Activated CD4-positive, alpha-beta T cell treated with anti-CD3 and anti-CD28 coated beads, Interleukin-2, amount 50 U/mL, for 48 hours (primary cell): ENCODE measurements at places on chromosomes 4 and X.

DNA sequence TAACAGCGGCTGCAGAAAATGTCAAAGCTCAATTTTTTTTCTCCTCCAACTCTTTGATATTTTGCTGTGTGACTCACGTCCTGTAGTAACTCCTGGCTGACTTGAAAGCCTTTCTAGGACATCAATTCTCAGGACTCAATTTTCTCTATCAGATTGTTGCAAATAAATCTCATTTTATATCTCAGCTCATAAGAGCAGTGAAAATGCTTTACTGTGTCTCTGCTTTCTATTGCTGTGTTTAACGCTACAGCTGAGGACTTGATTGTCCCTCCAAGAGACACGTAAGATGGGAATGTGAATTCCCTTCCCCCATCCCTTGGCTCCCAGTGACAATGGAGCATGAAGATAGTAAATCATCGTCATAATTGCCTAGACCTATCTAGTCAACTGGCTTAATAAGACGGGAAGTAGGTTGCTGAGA, 20.5 kb upstream of the CBR4 start:
- DNase-seq, result no peak

DNA sequence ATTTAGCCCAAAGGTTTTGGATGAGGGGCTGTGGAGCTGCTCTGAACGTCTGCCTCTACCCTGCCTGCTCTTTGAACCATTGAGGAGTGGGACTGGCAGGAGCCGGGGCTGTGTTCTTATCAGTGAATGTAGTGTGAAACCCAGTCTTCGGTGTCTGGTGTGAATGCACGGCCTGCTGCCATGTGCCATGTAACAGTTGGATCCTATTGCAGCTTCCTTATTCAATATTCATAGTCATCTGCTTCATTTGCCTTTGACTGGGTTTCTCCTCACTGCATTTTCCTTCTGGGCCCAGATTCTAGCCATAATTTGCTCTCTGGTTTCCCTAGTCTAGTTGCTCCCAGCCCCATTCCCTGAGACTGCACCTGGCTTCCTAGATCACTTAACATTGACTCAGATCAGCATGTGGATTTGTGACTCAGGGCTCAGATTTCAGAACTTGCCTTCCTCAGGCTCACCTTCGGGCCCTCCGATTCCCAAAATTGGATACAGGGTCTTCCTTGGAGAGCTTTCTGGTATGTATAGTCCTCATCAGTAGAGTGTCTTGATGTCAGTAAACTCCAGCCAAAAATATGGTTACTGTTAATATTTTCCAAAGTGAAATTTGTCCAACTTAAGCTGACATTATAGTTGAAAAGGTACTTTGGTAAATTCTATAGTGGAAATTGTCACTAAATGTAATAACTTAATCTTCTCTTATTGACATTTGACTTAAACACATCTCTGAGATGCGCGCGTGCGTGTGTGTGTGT, 94.0 kb upstream of the DDIT4L start:
- no peak for DNase-seq

DNA sequence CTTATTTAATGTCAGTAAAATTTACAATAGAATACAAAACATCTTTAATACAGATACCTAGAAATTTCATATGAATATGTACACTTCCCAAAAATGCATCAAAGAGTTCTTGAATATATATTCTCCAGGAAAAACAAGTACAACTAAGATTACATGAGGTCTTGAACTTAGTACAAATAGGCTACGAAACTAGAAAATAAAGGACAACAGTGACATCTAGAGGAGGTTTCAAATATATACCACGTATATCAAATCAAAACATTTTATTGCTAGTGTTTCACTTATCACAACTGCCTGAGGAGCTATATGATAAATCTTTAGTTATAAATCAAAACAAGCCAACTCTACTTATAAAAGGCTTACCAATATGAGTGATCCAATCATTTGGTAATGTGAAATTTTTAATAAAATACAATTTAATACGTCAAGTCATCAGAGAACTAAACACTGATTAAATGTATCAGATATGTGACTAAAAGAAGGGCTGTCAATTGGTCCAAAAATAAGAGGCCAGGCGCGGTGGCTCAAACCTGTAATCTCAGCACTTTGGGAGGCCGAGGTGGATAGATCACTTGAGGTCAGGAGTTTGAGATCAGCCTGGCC, 36.6 kb downstream of the ANAPC10 start:
- no peak for DNase-seq

GRCh38 chrX:4905576-4905975, 1192.1 kb upstream of the PRKX start:
- no peak for DNase-seq

DNA sequence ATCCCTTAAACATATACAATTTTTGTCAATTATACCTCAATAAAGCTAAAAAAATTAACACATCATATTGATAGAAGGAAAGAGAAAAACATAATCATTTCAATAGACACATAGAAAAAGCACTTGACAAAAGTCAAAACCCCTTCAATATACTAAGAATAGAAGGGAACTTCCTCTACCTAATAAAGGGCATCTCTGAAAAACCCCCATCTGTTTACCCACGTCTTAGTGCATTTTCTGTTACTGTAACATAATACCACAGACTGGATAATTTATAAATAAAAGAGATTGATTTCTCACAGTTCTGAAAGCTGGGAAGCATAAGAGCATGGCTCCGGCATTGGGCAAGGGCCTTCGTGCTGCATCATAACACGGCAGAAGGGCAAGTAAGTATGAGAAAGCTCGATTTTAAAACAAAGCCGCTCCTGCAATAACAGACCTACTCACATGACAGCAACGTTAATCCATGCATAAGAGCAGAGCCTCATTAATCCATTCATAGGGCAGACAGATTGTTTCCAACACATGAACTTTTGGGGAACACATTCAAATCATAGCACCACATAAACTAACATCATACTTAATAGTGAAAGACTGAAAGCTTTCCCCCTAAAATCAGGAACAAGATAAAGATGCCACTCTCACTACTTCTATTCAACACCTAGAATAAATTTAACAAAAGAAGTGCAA, 15.7 kb downstream of the STEEP1 start:
- DNase-seq, result no peak
